ENCODE measurements at places on chromosomes 4 and X.

GRCh38 chrX:56791456-56791855 lies 62.4 kb downstream of the NBDY start:
- DNase-seq: no peak

DNA sequence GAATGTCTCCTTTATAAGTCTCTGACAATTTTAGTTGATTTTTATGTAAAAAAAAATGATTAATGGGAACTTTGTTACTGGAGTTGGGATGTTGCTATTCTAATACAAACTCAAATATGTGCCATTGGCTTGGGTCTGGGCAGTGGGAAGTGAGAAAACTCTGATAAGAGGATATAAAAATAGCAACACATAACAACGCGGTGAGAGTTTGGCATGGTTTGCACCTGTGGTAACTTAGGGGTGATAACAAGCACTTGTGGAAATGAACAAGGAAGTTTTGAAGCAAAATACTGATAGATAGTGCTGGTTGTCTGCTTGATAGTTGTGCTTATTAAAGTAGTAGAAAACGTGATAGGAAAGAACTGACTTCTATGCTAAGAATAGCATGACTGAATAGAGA lies 743.3 kb upstream of the AGA start:
- no peak for DNase-seq

GRCh38 chrX:103688946-103689345 lies 2.4 kb upstream of the MORF4L2 start:
- no peak for DNase-seq

- no peak for DNase-seq
Observed at GRCh38 chrX:139191286-139191685, 339.3 kb upstream of the F9 start.

- DNase-seq: no peak
Observed at GRCh38 chrX:119419146-119419545, 20.0 kb downstream of the SLC25A43 start.

GRCh38 chrX:120560405-120560841 lies 339 bp downstream of the CUL4B start:
- no peak for DNase-seq

DNA sequence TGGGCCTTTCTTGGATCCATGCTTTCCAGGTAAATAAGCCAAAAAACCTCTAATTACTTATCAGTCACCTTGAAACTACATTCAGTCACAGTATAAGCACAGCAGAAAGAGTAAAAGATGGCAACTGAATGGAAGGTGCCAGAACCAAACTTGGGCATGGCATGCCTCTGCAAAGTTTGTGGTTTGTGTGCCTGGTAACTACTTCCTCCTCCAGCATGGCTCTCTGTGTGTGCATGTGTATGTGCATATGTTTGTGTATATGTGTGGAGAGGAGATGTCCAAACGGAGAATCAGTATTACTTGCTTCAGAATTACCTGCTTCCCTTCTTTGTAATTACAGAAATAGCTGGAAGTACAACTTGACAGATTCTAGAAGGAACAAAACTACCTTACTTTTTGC lies 67.5 kb downstream of the AGTR2 start:
- DNase-seq: no peak

DNA sequence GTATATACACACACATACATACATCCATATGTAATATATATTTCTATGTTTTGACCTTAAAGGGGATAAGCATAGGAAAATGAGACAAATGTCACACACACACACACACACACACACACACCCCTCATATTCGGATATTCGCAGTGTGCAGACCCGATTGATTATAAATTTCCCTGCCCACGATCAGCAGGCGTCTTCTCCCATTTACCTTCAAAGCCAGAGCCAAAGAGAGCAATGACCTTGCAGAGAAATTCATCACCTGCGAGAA lies 488 bp downstream of the GPRIN3 start:
- no peak for DNase-seq

GRCh38 chr4:8534611-8535010 lies 45.6 kb upstream of the GPR78 start:
- no peak for DNase-seq

DNA sequence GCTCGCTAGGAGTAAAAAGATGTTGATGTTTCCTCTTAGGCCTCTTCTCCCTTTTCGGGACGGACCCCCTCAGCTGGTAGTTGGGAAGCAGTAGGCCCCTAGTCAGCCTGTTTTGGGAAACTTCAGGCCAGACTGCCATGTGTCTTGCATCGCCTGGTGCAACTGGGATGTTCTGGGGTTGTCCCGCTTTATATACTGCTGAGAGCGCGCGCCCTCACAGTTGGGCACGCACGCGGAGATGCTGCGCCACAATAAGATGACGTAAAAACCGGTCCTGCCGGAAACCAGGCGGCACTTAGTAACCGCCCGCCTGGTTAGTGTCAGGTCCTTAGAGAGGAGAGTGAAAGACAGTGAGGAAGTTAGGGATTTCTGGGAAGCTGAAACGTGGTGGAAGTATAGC lies 231.3 kb upstream of the CT83 start:
- no peak for DNase-seq

DNA sequence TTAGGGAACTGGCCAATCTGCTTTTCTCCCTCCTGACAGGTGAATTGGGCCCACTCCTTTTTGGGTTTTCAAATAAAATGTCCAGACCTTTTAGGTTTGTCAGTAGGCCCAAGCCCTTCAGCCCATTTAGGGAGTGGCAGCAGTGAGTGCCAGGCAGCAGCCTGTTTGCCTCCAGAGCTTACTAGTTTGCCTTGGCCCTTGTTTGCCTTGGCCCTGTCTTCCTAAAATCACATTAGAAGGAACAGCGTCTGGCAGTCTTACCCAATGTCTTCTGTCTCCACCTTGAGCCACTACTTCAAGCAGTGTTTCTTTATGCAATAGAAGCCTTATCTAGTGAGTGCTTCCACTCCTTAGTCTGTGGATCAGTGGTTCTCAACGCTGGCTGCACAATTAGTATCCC lies 117.1 kb downstream of the TMEM164 start:
- DNase-seq: no peak

DNA sequence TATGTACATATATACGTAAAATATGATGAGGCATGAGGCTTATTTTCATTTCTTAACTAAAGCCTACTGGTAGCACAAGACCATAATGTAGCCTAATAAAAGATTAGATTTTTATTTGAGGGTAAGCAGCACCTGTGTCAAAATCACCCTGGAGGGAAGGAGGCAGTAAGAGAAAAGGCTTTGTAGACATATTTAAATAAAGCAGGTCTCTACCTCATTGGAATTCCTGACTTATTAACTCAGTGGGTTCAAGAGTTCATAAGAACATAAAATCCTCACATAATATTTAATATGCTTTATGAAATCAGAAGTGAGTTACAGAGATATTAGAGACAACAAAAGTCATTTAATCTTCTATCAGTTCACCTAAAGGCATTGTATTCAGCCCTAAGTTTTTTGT lies 261.6 kb upstream of the ANKRD50 start:
- no peak for DNase-seq

DNA sequence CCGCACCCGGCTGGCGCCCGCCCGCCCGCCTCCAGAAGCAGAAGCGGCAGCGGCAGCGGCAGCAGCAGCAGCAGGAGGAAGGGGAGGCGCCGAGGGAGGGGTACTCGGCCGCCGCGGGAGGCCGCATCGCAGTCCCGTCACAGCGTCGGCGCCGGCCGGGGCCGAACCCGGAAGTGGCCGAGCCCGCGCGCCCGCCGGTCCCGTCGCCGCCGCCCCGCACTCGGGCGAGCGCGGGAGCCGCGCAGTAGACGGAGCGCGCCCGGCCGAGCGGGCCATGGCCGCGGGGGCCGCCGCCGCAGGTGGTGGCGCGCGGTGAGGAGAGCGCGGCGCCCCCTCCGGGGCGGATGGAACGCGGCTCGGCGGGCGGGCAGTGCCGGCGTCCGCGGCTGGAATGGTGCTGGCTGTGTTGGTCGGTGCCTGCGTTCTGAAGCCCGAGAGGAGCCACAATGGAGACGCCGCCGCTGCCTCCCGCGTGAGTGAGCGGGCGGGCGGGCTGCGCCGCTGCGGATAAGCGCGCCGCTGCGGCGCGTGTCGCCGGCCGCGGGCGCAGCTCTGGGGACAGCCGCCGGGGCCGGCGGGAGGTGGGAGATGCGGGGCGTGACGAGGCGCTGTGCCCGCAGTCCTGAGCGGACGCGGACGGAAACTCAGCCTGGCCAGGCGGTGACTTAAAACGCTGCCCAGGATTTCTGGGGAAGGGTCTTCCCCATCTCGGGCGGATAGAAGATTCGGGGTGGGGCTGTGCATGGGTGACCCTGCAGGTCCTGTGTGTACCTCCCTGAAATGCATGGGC lies at the start of gene KLHL2:
TSS of gene KLHL2 (plus strand) at position 131 of the 790 bp plus-strand sequence. CDS start at position 447, 316 bp downstream.
- DNase-seq: no peak

- peak; percentile 77 for DNase-seq
Observed at GRCh38 chr4:40180356-40180755, 16.5 kb upstream of the RHOH start.

- DNase-seq: no peak
Observed at GRCh38 chr4:62193761-62194160, 993.6 kb downstream of the ADGRL3 start.

DNA sequence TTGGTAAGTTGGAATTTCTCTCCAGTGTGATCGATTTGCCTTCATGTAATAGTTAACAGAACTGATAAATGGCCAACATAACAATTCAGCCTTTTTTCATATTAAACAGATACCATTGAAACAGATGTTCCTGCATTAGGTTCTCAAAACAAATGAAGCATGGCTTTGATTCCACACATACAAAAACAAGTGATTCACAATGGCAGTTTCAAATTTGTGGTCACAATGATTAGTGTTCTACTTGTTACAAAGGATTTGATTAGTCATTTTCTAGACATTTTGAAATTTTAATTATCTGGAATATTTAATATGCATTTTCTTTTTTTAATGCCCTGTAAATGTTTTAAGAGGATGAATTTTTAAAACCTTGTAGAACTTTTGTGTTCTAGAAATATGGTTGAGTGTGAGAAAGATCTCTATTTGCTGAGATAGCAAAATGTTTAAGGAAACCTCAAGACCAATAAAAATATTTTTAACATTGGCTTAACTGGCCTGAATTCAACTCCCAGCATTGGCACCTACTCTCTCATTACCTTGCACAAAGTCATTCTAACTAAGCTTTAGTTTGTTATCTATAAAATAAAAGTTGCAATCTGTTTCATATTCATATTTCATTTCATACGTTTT lies 18.9 kb upstream of the GLRA3 start:
- no peak for DNase-seq

GRCh38 chr4:48991357-48991756 lies 5.3 kb downstream of the CWH43 start:
- DNase-seq: no peak

- DNase-seq: no peak
Observed at GRCh38 chrX:43527801-43528200, 128.3 kb upstream of the MAOA start.

DNA sequence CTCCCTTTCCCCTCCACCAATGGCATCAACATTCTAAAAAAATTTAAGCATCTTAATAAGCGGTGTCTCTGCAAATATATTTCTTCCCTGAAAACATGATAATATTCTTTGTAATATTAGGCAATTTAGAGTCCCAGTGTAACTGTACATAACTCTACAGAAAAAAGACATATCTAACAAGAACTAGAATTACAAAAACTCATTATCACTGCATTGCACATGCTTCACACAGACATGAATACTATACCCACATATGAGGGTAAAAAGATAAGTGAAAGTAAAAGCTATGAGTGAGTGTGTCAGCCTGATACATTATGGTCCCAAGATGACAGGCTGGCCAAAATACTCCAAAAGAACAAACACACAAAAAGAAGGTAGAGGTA lies 2.4 kb upstream of the FGB start:
- DNase-seq: no peak

GRCh38 chrX:23826653-23827052 lies 43.7 kb downstream of the SAT1 start:
- no peak for DNase-seq

DNA sequence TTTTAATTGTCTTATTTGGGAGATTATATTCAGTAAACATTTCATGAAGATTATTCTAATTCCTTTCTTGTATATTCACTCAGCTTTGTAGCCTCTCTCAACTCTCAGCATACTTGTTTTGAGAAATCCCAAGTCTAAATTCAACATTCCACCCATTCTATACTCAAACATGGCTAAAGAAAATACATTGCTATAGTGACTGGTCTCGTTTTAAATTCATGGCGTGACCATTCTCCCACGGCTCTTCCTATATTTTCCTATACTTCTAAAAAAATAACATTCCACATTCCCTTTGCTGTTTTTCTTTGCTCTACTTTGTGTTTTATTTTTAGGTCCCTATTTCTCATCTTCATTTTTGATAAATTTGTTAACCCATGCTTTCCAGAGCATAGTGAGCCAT lies 49.2 kb upstream of the UGT2A1 start:
- no peak for DNase-seq

DNA sequence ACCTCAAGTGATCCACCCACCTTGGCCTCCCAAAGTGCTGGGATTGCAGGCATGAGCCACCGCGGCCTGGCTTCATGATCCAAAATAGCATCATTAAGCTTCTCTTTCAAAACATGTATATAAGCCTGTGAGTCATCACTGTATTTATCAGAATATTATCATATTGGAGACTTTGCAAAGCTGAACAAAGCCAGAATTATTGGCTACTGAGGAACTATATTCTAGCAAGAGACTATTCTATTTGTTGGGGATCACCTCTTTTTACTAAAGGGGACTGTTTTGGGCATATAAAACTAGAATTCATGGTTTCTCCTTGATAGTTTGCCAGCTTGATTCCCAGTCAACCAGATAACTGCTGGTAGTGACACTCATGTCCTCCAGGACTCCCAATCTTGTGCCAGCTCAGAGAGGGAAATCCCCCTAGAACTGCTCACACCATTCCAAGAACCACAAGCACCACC lies 40.1 kb downstream of the TET2 start:
- peak; percentile 53 for DNase-seq

DNA sequence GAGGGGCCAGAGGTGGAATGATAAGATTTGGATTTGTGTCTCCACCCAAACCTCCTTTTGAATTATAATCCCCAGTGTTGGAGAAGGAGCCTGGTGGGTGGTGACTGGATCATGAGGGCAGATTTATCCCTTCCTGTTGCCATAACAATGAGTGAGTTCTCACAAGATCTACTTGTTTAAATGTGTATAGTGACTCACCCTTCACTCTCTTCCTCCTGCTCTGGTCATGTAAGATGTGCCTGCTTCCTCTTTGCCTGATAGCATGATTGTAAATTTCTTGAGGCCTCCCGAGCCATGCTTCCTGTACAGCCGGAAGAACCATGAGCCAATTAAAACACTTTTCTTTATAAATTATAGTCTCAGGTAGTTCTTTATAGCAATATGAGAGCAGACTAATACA lies 348.6 kb downstream of the AR start:
- DNase-seq: no peak

- DNase-seq: no peak
Observed at GRCh38 chrX:130772105-130772775, 130.8 kb downstream of the ENOX2 start.

GRCh38 chrX:20519826-20520225 lies 253.1 kb upstream of the RPS6KA3 start:
- no peak for DNase-seq

- DNase-seq: no peak
Observed at GRCh38 chr4:132227151-132227856, 921.8 kb upstream of the PCDH10 start.

GRCh38 chrX:15405846-15406245 lies 21.6 kb upstream of the VEGFD start:
- no peak for DNase-seq

Measured in epithelial cell of proximal tubule (primary cell).